ENCODE measurements at places on chromosomes 7 and 10. TPM values are rescaled to one million over a fixed set of nuclear protein-coding genes. Genes with fewer than 3 reads are reported as not detected.
A peak's percentile ranks its signal among the peaks of the same experiment; 100 is the strongest.

Gene ADAMTS14
- 0.61 TPM for total RNA-seq

Gene FGF8
- total RNA-seq, result not detected

DNA sequence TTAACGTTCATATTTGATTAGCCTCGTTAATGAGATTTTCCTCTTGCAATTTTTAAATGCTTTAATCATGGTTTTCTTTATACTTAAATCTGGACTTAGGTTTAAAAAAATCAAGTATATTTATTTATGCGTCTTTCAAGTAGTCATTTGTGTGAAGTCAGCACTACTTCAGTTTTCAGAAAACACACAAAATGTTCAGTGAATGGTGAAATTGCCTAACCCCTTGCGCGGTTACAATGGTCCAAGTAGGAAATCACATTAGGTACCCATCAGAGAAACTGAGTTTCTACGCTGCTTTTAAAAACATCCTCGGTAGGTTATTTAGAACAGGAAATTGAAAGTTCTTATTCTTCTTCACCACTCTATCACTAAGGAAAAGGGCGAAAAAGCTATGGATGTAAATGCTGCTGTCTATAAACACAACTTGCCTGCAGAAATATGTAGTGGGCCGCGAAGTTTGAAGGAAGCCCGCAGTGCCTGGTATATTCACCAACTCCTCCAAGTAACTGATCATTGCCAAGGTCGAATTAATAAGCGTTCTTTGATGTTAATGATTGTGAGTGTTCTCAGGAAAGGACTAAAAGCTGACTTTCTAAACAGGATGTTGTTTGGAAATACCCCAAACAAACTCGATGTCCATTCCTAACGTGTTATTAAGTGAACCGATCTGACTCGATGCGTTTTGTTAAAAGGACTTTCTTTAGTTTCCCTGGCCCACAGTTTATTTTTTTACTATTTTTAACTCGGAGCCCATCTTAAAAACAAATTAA, 1.0 kb downstream of the SYPL1 start:
- no peak for DNase-seq

DNA sequence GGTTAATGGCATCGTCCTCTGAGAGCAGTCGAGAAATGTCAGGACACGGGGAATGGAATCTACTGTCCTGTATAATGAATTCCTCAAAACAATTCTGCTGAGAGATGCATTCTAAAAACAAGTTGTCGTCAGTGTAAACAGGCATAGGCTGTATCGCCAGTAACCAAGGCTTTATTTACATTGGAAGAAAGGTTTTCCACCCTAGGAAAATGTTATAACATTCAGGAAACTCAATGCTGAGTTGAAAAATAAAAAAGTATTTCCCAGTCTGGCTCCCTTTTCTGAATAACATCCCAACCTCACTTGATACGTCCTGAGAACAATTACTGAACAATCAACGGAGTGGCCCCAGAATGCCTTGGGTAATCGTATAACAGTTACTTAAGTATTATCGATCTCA, 79.6 kb upstream of the UCN3 start:
- no peak for DNase-seq

DNA sequence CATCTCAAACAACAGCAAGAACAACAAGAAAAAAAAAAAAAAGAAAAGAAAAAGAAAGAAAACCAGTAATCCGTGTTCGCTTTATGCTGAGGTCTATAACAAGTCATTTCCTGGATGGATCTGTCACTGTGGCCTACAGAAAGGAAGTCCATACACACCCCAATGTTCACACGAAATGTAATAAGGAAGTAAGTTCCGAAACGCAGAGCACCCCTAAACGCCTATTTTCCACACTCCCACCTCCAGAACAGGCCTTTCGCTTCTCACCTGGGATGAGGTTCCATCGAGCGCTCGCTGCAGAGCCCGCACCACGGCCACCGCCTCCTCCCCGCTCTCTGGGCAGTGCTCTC, 735 bp downstream of the ZNF394 start:
- no peak for DNase-seq

- no peak for DNase-seq
These were observed 13.9 kb upstream of the DNAJC1 start for GRCh38 chr10:22017283-22018020.

GRCh38 chr7:92750946-92751345, 85.4 kb downstream of the CDK6 start:
- no peak for DNase-seq

DNA sequence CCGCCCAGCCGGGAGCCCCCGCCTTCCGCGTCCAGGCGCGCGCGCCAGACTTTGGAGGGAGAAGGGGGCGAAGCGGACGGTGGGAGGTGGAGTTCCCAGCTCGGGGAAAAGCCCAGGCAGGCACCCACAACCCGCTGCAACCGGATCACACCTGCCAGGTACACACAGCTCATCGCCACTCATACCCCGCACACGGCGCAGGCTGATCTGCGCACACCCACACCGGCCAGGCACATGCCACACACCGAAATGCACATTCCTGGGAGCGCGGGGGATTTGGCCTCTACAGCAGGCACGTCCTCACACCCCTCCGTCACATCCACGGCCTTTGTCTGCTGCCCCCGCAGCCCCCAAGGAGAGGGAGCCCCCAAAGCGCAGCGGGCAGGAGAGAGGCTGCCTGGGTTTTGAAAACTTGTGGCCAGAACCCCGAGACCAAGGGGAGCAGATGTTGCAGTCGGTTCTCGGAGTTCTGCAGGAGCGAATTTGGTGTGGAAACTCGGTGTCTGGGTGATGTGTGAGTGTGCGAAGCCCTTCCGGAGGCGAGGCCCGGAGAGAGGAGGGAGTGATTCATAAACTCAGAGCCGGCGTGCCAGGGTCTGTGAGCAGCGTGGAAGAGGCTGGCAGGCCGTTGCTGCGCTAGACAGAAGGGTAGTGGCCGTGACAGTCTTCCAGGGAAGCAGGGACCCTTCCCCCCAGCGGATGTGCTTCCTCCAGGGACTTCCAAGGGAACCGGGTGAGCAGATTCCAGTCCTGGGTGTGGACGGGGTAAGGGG, 734 bp downstream of the CHST3 start:
- peak; percentile 90 for DNase-seq

- no peak for DNase-seq
These were observed 717 bp downstream of the CNPY4 start for GRCh38 chr7:100119970-100120732.

DNA sequence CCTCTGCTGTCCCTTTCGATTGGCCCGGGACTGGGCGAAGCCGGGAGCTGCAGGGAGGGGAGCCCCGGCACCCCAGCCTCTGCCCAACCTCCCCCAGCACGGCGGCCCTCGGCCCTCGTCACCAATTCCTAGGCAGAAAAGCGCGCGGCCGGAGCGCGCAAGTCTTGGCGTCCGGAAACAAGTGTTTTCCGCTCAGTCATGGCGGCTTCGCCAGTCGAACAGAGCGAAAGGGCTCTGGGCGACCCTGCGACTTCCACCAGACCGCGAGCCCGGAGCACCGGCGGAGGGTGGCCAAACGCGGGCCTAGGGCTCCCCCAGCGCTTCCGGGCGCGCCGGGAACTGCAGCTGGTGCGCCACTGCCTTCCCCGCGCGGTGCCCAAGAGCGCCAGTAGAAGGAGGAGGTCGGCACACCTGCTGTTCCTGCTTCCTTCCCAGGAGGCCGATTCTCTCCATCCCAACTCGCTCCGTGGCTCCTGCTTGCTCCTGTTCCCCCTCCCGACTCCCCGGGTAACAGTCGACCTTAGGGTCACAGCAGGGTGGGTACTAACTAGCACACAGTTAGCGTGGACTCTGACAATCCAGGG, 729.9 kb downstream of the ZWINT start:
- no peak for DNase-seq

Measured in mesenteric fat pad (tissue), 1 donor.